ENCODE measurements at places on chromosomes 16 and 17.

DNA sequence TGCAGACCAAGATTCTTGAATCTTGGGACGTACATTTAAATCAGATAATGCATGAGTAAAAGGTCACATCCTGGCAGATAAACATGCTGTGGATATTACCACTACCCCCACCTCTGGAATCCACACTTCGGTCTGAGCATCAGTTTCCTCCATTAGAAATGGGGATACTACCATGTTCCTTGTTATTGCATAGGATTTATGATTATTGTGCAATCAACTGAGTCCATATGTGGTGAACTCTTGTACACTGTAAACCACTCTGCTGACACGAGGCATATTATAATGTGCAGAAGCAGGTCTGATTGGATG is 108.7 kb downstream of the VAT1L start:
- no peak for DNase-seq

DNA sequence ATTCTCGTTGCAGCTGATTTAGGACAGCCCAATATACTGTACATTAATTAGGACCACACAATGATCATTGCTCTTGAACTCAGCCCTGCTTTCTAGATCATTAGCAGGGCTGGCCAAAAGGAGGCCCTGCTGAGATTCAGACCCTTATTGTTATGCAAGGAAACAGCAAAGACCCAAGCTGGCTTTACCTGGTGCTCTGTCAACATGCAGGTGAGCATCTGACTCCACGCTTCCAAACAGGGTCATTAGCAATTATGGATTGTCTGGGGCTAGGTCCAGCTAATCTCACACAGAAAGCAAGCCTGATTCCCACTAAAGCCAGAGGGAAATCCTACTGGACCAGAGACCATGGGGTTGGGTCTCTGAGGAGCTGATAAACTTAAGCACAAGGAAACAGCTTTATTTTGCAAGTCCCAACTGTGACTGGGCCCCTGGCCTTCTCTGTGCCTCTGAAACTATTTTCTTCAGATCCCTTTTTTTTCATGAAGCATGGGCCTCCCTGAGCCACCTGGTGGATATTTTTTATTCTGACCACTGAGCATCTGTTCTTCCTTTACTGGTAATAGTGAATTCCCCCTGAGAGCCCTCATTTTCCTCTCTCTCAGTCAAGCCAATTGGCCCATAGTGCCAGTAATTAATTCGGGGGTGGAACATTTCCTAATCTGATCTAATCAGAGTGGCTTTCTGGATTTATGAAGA is 236.1 kb downstream of the GRIN2A start:
- no peak for DNase-seq

DNA sequence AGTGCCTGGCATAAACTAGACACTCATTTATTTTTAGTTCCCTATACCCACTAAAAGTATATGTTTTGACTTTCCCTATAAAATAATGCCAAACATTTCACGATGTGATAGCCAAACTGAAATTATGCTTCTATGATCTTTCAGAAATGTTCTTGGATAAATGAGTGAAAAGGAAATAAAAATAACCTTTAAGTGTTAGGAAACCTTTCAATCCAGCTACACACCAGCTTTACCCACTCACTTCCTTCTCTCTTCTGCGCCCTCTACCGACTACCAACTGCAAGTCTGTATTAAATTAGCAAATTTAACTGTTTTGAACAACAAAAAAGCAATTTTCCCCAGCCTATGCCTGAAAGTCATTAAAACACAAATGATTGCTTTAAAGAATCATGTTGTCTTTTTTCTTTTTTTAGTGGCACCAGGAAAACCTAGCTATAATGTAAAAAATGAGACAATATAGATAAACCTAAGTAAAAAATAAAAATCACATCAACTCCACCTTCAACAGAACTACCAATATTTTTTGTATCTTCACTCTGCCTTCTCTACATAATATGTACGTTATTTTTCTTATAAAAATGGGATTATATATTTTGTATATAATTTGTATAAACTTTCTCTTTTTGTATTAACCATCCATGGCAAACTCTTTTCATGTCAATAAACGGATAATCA is 13.2 kb upstream of the TMEM100 start:
- DNase-seq = peak; percentile 65

DNA sequence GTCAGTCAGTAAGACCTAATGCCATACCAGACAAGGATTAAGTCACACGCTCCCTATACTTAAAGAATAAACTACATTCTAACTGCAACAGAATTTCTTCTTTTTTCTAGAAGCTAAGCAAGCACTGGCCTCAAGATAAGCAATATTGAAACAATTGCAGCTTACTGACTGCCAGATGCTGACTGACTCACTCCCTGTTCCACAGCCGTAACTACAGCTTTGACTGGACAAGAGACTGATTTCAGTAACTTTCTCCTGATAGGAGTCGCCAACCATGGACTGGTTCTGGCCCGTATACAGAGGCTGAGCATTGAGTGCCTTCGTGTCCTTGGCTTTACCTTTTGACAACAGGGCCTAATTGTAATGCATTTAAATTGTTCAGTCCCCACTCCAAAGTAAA is 67.9 kb downstream of the TRIM37 start:
- no peak for DNase-seq

GRCh38 chr16:55285586-55285985 is 38.4 kb upstream of the IRX6 start:
- DNase-seq = no peak

GRCh38 chr17:14950686-14951085 is 314.4 kb downstream of the PMP22 start:
- DNase-seq = no peak

DNA sequence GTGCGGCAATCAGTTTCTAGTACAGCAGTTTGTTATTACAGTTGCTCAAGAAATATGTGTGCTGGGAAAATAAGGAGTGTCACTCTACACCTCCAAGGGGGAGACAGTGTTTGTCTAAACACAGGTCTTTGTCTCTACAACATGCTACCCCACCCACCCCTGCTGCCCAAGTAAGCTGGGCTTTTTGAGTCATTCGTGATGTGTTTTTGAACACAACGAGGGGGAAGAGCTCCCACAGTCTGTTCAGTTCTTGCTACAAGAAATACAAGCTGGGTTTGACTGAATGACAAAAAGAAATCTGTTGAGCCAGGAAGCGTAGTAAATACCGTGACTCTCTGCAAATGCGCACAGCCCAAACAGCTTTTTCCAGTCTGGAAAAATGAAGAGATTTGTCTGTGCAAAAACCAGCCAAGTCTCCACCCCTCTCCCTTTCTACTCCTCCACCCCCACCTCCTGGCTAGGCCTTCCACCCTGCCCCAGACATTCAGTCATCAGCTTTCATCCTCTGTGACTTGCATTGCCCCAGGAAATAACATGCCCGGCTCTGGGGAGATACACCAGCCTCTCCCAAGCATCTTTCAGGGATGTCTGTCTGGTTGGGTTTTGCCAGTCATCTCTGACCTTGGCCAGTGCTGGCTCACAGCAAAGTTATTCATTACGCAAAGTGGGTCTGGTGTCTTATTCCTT is 25.7 kb downstream of the CHD9 start:
- DNase-seq = peak; percentile 36

- DNase-seq = no peak
These were observed 41.3 kb downstream of the BAIAP2 start for GRCh38 chr17:81076141-81076679.

DNA sequence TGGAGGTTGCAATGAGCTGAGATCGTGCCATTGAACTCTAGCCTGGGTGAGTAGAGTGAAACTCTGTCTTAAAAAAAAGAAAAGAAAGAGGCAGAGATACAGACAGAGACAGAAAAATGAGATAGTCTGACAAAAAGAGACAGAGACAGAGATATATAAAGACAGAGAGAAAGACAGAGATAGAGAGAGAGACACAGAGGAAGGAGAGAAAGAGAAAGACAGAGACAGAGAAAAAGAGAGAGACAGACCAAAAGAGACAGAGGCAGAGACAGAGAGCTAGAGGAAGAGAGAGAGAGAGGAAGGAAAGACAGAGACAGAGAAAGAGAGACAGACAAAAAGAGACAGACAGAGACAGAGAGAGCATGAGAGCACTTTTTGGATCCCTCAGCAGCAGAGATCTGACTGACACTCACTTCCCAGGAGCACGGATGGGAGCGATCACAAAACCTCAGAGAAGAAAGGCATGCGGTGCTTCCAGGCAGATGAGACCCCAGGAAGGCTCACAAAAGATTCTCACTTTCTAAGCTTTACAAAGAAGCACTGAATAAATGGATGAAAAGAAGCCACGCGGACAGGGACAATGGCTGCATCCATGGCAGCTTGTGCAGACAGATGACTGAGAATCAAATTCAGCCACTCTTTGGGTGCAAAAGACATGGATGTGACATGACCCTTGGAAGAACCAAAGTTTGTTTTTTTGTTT is 38.6 kb upstream of the HS3ST2 start:
- no peak for DNase-seq

GRCh38 chr17:40307001-40307730 is 1.8 kb upstream of the RARA start:
- DNase-seq = peak; percentile 50

DNA sequence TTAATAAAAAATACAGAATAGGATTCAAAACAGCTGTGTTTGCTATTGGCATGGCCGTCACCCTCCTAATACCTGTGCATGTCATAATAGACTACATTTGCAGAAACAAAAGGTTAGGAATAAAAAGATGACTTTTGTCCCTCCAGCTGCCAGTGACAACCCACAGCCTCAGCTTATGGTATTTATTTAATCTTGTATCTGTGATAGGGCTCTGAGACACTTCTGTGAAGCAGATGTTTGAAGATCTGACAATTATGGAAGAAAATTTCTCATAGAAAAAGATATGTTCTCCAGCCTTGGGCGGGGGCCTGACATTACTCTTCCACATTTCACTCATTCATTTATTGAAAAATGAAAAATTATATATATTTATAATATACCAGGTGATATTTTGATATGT is 62.2 kb downstream of the PITPNC1 start:
- DNase-seq = no peak

DNA sequence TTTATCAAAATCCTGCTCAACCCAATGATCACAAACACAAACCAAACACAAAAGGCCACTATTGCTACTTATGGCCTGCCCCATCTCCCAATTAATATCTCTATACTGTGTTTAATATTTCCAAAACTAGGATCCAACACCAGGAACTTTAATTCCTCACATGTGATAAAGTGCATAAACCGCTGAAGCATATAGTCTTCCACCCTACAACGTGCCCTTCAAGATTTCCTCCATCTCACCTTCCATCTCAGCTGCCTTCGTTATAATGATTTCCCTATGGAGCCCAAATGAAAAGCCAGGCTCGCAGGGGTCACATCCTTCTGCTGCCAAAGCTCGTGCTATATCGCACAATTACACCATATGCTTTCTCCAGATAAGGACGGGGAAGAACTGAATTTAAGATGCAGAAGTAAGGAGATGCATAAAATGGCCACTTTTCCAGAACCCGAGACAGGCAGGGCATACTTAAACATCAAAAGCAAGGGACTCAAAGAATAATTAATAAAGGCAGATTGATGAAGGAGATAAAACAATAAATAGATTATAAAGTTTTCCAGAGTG is 1.8 kb downstream of the MYH10 start:
- DNase-seq = no peak

GRCh38 chr16:85556456-85557082 is 56.6 kb upstream of the GSE1 start:
- DNase-seq = peak; percentile 87

DNA sequence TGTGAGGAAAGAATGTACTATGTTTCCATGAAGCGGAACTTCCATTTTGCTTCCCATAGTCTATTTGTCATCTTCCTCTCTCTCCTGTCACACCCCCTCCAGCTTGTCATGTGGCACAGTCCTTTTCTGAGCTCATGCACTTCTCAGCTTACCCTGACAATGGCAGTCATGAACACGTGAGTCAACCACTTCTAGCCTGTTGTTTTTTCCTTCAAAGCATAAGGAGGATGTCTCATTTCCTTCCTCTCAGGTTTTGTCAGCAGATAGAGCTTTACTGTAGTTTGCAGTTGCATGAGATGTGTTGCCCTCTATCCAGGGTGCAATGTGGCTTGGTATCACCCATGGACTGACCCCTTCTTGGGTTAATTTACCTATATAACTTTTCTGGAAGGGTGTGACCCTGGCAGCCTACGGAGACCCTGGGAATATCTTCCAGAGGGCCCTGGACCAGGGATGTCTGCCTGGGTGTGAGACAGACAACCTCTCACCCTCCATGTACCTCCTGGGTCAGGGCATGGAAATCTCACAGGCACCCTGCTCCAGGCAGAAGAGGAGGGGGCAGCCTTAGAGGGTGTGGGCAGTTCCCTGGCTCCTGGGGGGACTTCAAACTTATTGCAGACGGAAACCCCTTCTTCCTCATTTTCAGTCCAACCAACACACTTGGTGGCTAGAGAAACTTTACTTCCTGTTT is 4.0 kb upstream of the ZNF267 start:
- DNase-seq = no peak

DNA sequence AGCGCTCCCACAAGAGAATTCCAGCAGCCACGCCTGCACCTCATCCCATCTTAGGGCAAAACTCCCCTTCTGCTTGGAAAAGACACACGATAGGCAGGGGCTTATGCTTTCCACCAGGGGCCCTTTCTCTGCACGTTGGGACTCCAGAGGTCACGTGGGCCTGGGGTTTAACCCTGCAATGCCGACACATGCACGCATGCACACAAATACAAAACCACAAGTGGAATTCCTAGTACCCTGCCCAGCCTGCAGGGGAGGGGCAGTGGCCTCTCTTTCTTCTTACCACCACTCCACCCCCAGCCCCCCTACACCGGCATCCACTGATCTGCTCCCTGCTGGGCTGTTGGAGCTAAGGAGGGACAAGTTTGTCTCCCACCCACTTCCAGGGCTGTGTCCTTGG is 16.8 kb upstream of the CCDC182 start:
- DNase-seq = no peak

DNA sequence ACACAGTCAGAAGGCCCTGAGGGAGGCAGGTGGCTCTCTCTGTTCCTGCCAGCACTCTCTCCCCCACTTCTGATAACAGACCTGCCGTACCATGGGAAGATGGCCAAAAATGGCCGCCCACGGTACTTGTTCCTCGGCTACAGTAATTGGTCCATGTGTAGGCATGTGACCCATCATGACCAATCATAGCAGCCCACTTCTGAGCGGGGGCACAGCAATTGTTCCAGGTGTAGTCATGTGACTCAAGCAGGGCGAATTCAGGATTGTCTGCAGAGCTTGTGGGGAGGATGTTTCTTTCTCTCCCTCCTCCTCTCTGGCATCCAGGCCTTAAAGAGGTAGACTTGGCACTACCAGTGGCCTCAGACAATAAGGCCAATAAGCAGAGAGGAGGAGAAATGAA is 250.4 kb downstream of the MRTFB start:
- no peak for DNase-seq

GRCh38 chr17:57425431-57425830 is 169.1 kb downstream of the MSI2 start:
- DNase-seq = no peak

Measured in mucosa of descending colon (tissue), 3 donors.